ENCODE measurements at places on chromosomes 3 and 15. TPM values are rescaled to one million over a fixed set of nuclear protein-coding genes. Genes with fewer than 3 reads are reported as not detected.
A peak's percentile ranks its signal among the peaks of the same experiment; 100 is the strongest.

- H3K27ac ChIP-seq = no peak overlapping the region
- H3K4me3 ChIP-seq = no peak overlapping the region
- no peaks in the 10 kb centered on the region for H3K4me1 ChIP-seq
- DNase-seq = no peak
Measured at GRCh38 chr3:193021506-193022010, 103.9 kb upstream of the MB21D2 start.

DNA sequence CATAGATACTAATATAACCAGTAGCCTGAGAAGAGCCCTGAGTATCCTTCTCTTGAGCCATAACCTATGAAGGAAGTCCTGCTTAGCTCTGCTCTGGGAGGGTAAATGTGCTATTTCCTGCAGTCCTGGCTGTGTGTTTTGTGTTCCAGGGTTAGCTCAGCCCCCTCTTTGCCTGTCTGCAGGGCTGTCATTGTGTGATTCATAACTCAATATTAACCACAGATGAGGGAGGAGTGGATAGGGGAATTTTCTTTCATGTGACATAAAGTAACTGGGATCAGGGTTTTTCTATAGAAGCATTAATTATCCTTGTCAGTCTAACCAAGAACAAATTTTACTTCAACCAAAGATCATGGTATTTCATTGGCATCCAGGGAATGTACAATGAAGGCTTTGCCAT lies 183.3 kb upstream of the ZBTB20 start:
- no peaks in the 10 kb centered on the region for H3K36me3 ChIP-seq
- H3K4me3 ChIP-seq = no peak overlapping the region
- H3K27me3 ChIP-seq = no peaks in the 10 kb centered on the region

- no peaks in the 10 kb centered on the region for H3K36me3 ChIP-seq
- no peaks in the 10 kb centered on the region for H3K4me1 ChIP-seq
- no peaks in the 10 kb centered on the region for H3K27me3 ChIP-seq
- H3K4me3 ChIP-seq = no peak overlapping the region
- H3K27ac ChIP-seq = no peak overlapping the region
Measured at GRCh38 chr3:149426325-149426724, 48.2 kb upstream of the TM4SF4 start.

Gene NKTR
- polyA plus RNA-seq = 79.5 TPM

DNA sequence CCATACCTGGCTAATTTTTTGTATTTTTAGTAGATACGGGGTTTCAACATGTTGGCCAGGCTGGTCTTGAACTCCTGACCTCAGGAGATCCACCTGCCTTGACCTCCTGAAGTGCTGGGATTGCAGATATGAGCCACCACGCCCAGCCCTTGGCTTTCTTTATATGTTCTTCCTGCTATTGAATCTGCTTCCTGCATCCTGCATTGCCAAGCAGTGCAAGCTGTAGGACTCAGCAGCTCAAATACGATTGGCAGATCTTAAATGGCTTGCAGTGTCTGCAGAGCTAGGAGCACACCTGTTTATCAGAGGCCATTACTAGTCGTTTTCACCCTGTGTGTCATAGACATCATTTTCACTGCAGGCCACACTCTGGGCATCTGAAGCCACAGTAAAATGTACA lies 426.2 kb upstream of the PPP2R3A start:
- H3K36me3 ChIP-seq = no peaks in the 10 kb centered on the region
- H3K27ac ChIP-seq = no peak overlapping the region
- no peak for DNase-seq

DNA sequence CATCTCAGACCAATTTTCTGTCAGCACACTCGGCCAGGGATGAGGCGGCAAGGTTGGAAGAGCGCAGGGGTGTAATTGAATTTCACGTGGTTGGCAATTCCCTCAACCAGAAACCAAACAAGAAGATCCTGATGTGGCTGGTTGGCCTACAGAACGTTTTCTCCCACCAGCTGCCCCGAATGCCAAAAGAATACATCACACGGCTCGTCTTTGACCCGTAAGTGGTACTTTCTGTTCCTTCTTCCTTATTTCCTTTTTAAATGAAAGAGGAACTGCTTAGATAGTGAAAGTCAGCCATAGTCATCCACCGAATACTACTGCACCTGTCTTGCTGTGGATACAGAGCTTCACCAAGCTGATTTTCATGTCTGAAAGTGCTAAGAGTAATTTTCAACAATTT lies 60.1 kb downstream of the SGO1 start:
- no peaks in the 10 kb centered on the region for H3K4me1 ChIP-seq
- H3K4me3 ChIP-seq = no peak overlapping the region
- H3K27me3 ChIP-seq = no peaks in the 10 kb centered on the region
- DNase-seq = no peak
- H3K36me3 ChIP-seq = peaks cover 15% of the 10 kb centered on the region

DNA sequence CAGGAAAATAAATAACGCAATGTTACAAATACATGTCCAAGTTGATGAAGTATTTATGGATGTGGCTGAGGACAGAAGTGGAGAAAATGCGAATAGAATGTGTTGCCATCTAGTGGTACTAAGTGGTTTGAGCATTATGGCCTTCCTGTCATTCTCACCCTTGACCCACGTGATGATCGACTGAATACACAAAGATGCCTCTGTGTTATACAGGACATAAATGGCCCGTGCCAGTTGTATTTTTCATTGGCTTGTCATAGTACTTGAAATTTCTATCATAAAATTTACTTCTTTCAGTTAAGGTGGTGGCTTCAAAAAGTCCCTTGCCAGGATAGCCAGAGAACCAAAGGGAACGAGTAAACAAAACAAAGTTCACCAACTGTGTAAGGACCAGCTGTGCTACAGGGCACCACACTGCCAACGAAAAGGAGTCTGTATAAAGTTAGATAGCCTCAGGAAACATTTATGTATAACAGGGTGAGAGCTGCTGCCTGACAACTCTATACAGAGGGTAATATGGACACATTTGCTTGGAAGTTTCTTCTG lies 103.7 kb downstream of the MYH15 start:
- H3K36me3 ChIP-seq = no peaks in the 10 kb centered on the region
- peak; percentile 82 for DNase-seq
- H3K27me3 ChIP-seq = no peaks in the 10 kb centered on the region
- H3K27ac ChIP-seq = no peak overlapping the region
- peaks cover 17% of the 10 kb centered on the region for H3K4me1 ChIP-seq
- no peak overlapping the region for H3K4me3 ChIP-seq

DNA sequence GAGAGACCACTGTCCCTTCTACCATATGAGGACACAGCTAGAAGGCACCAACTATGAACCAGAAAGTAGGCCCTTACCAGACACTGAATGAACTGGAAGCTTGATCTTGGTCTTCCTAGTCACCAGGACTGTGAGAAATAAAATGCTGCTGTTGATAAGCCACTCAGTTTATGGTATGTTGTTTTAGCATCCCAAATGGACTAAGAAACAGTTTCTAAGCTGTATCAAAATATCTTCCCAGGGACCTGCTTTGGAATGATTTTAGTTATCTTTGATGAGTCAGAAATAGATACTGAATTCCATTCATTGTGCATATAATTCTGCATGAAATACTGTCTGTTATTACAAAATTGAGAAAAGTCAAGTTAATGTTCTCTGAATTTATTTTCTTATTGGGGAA lies 18.6 kb downstream of the WDR76 start:
- no peaks in the 10 kb centered on the region for H3K4me1 ChIP-seq
- H3K27ac ChIP-seq = no peak overlapping the region
- no peak for DNase-seq
- no peaks in the 10 kb centered on the region for H3K36me3 ChIP-seq
- no peak overlapping the region for H3K4me3 ChIP-seq
- no peaks in the 10 kb centered on the region for H3K27me3 ChIP-seq

DNA sequence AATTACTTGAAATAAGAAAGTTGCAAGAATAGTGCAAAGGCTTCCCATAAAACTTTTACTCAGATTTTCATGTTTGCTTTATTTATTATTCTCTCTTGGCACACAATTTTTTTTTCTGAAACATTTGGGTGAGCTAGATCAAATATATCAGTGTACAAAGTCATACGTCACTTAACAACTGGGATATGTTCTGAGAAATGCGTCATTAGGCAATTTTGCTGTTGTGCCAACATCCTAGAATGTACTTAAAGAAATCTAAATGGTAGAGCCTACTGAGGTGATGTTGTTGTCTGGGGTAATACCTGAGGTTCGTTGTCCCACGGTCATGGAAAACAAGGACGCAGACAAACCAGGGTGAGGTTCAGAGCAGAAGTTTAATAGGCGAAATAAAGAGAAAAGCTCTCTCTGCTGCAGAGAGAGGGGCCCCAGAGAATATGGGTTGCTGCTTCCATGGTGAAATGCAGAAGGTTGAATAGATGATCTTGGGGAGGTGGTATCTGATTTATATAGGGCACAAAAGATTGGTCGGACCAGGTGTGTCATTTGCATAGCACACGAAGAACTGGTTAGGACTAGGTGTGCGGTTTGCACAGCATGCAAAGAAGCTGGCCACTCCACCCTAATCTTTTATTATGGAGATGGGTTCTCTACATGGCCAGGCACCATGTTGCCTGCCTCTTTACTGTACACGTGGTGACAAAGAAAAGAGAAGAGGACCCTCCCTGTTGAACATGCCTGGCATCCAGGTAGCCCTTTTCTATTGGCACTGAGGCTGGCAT lies 8.8 kb upstream of the GRAMD1C start:
- H3K27me3 ChIP-seq = no peaks in the 10 kb centered on the region
- no peak overlapping the region for H3K4me3 ChIP-seq
- H3K27ac ChIP-seq = no peak overlapping the region

GRCh38 chr15:101062471-101063171 lies 143.5 kb downstream of the LRRK1 start:
- no peak for DNase-seq
- H3K27me3 ChIP-seq = no peaks in the 10 kb centered on the region
- H3K36me3 ChIP-seq = no peaks in the 10 kb centered on the region
- H3K4me3 ChIP-seq = no peak overlapping the region
- H3K4me1 ChIP-seq = peaks cover 9% of the 10 kb centered on the region
- H3K27ac ChIP-seq = no peak overlapping the region

DNA sequence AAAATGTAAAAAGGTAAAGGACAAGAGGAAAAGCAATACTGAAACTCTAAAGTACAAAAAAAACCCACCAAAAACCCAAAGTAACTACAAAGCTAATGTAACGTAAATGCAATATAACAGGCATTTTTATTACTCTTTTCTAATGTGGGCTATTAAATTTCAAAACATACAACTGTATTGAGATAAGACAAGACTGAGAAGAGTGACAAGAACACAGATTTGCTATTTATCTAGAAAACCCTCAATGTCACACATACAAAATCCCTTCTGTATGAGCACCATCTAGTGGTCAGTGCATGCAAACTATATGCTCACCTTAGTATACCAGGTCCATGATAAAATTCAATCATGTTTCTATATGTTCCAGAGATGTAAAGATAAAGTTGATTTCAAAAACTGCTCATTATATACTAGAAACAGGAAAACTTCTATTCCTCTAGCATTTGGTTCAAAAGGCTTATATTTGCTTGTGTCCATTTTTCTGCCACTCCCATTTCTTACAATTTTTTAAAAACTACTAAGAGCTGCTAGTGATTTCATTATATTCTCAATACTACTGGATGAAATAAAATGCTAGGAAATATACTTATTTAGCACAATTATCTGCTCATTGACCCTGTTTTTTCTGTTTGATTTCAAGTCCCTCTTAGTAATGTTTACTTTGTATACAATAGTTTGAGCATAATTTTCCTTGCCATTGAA lies 111.4 kb downstream of the DLG1 start:
- DNase-seq = peak; percentile 75
- H3K27ac ChIP-seq = no peak overlapping the region
- H3K4me3 ChIP-seq = no peak overlapping the region
- no peaks in the 10 kb centered on the region for H3K27me3 ChIP-seq

- H3K4me3 ChIP-seq = no peak overlapping the region
- no peaks in the 10 kb centered on the region for H3K27me3 ChIP-seq
- H3K4me1 ChIP-seq = no peaks in the 10 kb centered on the region
- DNase-seq = no peak
- H3K27ac ChIP-seq = no peak overlapping the region
Measured at GRCh38 chr15:42090370-42090769, 4.0 kb downstream of the PLA2G4D start.

- DNase-seq = no peak
- H3K27me3 ChIP-seq = no peaks in the 10 kb centered on the region
- H3K27ac ChIP-seq = no peak overlapping the region
- H3K4me3 ChIP-seq = no peak overlapping the region
Measured at GRCh38 chr3:45110509-45110833, 35.7 kb downstream of the CDCP1 start.

Gene GOLGA8S
- polyA plus RNA-seq = not detected

- peak overlapping the region; percentile 93 for H3K27ac ChIP-seq
- H3K27me3 ChIP-seq = no peaks in the 10 kb centered on the region
- peaks cover 8% of the 10 kb centered on the region for H3K4me1 ChIP-seq
- peak overlapping the region; percentile 52 for H3K4me3 ChIP-seq
Measured at GRCh38 chr3:170868577-170869238, 1.3 kb downstream of the RPL22L1 start.

Gene GOLGA8F
- polyA plus RNA-seq = 0.12 TPM

DNA sequence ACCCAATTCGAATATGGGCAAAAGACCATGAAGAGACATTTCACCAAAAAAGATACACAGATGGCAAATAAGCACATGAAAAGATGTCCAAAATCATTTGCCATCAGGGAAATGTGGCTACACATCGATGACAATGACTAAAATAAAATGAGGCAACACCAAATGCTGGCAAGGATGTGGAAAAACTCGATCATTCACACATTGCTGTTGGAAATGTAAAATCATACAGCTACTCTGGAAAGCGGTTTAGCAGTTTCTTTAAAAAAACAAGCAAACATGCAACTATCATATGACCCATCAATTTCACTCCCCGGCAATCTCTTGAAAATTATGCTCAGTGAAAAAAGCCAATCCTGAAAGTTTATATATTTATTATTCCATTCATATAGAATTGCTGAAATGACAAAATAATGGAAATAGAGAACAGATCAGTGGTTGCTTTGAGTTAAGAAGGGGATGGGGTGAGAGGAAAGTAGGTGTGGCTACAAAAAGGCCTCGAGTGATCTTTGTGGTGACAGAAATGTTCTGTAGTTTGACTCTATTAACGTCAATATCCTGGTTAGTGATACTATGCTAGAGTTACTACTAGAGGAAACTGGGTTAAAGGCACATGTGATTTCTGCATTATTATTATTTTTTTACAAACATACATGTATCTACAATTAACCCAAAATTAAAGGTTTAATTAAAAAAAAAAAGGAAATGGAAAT lies 45.0 kb downstream of the DLG1 start:
- no peak overlapping the region for H3K27ac ChIP-seq
- H3K4me1 ChIP-seq = peaks cover 4% of the 10 kb centered on the region
- H3K4me3 ChIP-seq = no peak overlapping the region
- no peaks in the 10 kb centered on the region for H3K27me3 ChIP-seq

Gene ELL3
- 4.6 TPM for polyA plus RNA-seq

DNA sequence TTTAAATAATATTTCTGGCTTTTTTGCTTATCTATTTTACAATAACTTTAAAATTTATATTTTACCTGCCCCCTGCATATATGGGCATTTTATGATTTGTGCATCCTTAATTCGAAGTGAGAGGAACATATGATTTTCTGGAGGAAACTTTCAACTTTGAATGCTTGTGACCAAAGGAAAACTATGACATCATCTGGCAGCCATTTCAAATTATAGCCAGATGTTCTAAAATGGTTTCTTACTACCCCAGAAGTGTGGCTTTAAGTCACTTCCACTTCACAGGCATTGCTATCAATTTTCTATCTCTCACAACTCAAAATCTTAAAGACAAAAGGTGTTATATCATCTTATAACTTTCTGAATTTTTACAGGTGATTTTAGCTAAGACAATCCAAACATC lies 508.8 kb downstream of the RBMS3 start:
- no peaks in the 10 kb centered on the region for H3K36me3 ChIP-seq
- H3K27me3 ChIP-seq = no peaks in the 10 kb centered on the region
- H3K4me3 ChIP-seq = no peak overlapping the region
- H3K4me1 ChIP-seq = no peaks in the 10 kb centered on the region

All from cardiac muscle cell (in vitro differentiated cells and primary cell).